ENCODE measurements at places on chromosomes 1 and 21.

GRCh38 chr1:221203224-221204054 is 324.2 kb downstream of the HLX start:
- DNase-seq: peak; percentile 28

- DNase-seq: peak; percentile 67
Measured at GRCh38 chr1:211323156-211324063, 3.2 kb upstream of the TRAF5 start.

DNA sequence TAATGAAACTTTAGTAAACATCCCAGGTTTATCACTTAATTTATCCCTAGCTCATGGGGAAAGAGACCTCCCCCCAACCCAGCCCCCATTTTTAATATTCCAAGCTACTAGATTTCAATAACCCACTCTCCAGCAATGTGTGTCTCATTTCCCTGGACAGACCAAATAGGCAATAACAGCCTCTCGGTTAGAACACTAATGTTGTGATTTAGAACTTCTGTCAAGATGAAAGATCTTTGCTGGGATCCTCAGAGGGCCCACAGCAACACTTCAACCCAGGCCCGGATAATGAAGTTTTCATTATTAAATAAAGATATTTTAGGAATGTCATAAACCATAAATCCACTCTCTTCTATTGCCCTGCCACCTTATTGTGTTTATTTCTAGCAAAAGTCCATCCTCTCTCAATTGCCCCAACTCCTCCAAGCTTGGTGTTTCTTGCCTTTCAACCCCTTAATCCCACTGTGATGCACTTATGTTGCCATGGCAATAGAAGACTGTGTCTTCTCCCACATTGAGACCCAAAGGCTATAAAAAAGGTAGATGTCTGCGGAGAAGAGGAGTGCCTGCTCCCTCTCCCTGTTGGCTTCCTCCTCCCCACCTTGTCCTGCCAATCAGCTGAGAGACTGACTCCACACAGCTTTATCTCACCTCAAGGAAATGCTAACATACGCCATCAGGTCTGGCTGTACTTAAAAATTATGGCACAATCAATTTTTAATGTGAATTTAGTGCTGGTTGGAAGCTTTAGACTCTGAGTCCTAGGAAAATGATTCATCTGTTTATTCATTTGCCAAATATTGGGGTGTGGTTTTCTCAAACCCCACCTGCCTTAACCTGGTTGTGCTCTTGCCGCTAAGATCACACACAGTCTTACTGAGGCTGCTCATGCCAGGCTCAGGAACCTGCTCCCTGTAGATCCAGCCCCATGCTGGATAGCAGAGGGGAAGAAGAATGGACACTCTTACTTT is 258.3 kb upstream of the CAMK1G start:
- no peak for DNase-seq

- DNase-seq: peak; percentile 34
Measured at GRCh38 chr1:86741947-86742572, 37.7 kb downstream of the SH3GLB1 start.

- no peak for DNase-seq
Measured at GRCh38 chr21:46135782-46136395, 19.5 kb downstream of the FTCD start.

- DNase-seq: no peak
Measured at GRCh38 chr1:93625582-93626327, 55.9 kb downstream of the BCAR3 start.

- no peak for DNase-seq
Measured at GRCh38 chr1:235022981-235023710, 105.5 kb downstream of the TOMM20 start.

DNA sequence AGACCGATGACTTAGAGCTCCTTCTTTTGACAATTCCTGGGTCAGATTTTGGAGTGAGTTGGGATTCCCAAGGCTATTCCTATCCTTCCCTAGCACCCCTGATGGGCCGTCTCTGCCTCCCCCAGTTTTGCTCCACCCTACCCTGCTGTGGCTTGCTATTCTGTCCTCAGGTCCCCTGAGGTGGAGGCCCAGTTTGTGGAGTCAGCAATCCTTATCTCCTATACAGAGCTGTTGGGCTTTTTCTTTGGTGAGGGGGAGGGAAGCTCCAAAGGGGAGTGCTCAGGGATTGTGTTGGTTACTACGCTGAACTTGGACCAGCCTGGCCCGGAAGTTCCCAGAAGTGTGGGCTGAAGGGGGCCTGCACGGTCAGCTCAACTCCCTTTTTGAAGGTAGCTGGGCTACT is 7.6 kb downstream of the SESN2 start:
- DNase-seq: no peak

- no peak for DNase-seq
Measured at GRCh38 chr1:245538671-245539070, 383.9 kb downstream of the KIF26B start.

GRCh38 chr1:229947968-229948367 is 119.1 kb upstream of the GALNT2 start:
- no peak for DNase-seq

DNA sequence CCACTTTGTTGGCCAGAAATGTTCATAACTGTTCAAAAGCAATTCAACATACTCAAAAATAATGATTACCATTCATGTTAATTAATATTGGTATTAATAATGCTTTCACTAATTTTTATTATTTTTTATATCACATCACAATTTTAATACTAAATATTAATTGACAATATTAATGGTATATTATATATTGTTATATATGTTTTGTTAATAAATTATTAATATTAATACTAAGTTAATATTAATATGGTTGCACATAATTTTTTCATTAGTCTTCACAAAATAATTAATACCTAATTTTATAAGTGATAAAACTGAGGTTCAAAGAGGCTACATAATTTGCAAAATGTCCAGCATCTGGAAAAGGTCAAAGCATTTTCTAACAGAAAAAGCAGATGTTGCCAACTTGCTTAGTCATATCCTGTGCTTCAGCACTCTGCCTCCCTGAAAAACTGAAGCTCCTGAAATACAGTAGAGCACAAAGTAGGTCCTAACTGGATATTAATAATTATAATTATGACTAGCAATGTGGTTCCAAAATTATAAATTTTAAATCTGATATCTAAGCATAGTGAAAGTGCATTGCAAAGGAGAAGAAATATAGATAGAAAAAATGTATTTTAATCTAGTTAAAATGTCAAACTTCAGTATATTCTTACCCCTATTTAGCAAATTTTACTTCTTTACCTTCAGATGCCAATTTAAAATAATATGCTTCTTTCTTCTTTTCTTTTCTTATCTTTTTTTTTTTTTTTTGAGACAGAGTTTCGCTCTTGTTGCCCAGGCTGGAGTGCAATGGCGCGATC is 123.2 kb upstream of the TNFSF4 start:
- DNase-seq: no peak

DNA sequence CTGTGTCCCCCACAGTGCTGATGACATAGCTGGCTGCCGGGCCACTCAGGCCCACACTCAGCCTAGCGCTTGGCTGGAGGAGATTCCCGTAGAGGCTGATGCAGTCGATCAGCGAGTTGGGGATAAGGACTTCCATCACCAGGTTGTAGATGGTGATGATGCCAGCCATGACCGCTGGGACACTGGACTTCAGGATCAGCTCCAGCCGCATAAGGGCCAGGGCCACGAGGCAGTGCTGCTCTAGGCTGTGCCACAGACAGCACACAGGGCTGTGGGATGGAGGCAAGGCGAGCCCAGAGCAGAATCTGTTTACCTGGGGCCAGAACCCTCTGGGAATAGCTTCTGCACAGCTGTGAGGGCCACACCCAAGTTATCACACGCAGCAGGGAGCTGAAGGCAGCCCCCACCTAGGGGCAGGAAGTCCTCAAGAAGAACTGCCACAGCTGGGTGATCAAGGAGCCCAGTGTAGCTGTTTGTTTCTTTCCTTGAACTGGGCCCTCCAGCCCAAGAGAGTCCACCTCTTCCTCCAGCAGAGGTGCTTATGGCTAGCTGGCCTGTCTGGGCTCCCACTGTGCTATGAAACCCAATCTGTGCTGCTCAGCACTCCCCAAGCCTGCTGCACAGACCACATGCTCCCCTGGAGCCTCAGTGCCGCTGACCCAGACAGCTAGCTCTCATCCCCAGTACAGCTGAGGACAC is 6.2 kb downstream of the SLC2A1 start:
- no peak for DNase-seq

DNA sequence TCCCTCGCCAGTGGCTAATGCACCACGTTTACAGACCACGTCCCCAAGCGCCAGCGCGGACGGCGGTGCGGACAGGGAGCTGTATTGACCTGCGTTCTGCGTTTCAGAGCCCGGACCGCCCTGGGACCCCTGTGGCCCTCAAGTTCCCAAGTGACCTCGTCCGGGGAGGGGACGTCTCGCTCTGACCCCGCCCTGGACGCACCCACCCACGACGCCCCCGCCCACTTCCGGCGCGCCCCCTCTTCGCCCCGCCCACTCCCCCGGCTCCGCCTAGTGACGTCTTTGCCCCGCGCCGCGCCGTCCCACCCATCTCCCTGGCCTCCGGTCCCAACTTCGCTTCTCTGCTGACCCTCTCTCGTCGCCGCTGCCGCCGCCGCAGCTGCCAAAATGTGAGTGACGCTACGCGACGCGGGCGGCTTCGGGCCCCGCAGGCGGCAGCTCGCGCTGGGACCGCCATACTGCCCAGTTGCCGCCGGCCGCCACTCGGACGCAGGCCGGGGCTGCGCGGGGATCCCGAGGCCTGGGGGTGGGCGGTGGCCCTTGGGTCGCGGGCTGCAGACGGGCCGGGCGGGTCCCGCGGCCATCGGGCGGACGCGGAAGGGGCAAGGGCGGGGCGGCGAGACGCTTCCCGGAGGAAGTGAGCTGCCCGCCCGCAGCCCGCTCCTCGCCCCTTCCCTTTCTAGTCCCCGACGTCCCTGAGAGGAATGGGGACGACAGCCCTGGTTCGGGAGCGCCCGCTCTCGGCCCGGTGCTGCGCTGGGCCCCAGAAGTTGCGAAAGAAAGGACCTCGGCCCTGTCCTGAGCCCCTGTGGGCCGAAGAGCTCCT is at the start of gene VAMP3:
VAMP3 (plus strand) TSS at position 300 of the 826 bp plus-strand sequence; CDS start at position 388, 88 bp downstream.
- peak; percentile 79 for DNase-seq

DNA sequence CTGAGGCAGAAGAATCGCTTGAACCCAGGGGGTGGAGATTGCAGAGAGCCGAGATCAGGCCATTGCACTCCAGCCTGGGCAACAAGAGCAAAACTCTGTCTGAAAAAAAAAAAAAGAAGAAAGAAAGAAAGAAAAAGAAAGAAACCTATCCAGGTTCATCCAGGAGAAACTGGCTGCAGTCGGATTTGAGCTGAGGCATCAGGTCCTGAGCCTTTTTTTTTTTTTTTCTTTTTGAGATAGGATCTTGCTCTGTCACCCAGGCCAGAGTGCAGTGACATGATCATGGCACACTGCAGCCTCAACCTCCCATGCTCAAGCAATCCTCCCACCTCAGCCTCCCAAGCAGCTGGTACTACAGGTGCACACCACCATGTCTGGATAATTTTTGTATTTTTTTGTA is 22.5 kb upstream of the LUZP1 start:
- DNase-seq: no peak

DNA sequence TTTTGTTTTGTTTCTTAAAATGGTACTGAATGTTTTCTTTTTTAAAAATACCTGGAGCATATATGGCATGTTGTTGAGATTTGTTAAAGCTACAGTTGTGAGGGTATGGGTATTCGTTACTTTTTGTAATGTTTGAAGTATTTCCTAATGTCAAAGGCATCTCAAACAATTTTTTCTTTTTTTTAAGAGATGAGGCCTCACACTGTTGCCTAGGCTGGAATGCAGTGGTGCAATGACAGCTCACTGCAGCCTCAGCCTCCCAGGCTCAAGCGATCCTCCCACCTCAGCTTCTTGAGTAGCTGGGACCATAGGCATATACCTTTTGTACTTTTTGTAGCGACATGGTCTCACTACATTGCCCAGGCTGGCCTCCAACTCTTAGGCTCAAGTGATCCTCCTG is 16.1 kb downstream of the CLCN6 start:
- DNase-seq: no peak

GRCh38 chr1:22291494-22291893 is 148.6 kb upstream of the WNT4 start:
- no peak for DNase-seq

- no peak for DNase-seq
Measured at GRCh38 chr1:28190337-28190979, 14.0 kb upstream of the PTAFR start.

- no peak for DNase-seq
Measured at GRCh38 chr1:109927911-109928321, 17.3 kb downstream of the CSF1 start.

DNA sequence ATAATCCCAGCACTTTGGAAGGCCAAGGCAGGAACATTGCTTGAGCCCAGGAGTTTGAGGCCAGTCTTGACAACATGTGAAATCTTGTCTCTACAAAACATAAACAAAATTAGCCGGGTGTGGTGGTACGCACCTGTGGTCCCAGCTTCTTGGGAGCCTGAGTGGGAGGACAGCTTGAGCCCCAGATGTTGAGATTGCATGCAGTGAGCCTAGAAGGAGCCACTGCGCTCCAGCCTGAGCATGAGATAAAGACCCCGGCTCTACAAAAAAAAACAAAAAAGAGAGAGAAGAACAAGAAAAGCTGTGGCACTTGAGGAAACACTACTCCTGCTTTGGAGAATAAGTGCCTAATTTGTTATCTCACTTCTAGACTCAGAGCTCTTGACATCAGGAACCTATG is 146.6 kb downstream of the GLUL start:
- DNase-seq: no peak

DNA sequence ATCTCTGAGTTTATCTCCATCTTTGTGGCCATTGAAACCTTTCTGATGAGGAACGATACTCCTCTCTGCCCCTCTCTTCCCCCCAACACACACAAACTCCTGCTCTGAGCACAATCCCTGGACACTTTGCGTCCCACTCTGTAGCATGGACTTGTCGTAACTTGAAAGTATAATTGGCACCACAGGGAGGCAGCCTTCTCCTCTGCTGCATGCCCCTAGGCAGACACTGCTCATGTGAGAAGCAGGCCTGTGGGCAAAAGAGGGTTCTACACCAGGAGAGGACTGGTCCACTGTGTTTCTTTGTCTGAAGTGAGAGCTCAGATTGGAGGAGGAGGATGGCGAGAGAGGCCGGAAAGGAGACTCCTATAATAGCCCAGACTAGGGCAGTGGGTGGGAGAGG is 3.8 kb upstream of the PARS2 start:
- DNase-seq: no peak

GRCh38 chr1:248627971-248628844 is 6.7 kb downstream of the OR2T11 start:
- no peak for DNase-seq

DNA sequence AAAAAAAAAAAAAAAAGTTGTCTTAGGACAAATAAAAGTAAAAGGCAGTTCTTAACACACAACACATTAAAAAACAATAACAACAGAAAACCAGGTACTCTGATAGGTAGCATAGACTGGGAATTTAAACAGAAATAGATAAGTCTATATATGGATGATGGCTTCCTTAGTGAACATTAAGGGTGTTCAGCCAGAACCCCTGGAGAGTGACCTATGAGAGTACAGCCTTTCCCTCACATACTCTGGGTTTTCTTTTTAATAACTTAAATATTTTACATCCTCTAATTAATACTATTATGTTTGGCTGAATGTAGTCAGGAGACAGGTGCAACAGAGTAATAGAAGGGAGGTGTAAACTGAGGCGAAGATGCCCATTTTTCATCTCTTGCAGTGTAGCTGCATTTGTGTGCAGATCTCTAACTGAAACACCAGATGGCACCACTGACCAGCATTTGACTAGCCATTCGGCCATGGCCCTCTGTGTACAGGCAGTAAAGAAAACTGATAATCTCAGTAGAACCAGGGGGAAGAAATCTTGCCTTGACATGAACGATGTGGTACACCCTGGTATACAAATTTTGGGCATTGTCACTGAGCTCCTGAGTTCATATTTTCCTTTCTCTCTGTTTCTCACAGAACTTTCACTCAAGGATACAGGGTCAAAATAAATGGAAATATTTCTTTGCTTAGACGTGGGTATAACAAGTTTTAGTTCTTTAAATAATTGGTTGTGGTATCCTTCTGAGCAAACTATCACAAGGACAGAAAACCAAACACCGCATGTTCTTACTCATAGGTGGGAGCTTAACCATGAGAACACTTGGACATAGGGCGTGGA is 7.6 kb downstream of the TTF2 start:
- DNase-seq: peak; percentile 42
